ENCODE measurements at places on chromosomes 16 and 17.

DNA sequence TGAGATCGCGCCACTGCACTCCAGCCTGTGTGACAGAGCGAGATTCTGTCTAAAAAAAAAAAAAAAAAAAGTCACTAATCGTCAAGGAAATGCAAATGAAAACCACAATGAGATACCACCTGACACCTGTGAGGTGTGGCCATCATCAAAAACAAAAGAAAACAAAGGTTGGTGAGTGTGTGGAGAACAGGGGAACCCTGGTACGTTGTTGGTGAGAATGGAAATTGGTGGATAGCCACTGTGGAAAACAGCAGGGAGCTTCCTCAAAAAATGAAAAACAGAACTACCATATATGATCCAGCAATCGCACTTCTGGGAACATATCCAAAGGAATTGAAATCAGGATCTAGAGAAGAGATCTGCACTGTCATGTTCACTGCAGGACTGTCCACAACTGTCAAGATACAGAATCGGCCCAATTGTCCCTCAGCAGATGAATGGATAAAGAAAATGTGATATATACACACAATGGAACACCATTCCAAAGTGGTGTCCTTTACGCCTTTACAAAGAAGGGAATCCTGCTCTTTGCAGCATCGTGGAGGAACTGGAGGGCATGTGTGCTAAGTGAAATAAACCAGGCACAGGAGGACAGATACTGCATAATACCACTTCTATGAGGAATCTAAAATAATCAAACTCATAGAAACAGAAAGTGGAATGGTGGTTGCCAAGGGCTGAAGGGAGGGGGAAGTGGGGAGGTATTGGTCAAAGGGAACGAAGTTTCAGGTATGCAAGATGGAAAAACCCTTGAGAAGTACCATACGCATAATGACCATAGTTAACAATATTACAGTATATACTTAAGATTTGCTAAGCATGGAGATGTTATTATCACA is 63.5 kb upstream of the PLCG2 start:
- DNase-seq, result no peak

DNA sequence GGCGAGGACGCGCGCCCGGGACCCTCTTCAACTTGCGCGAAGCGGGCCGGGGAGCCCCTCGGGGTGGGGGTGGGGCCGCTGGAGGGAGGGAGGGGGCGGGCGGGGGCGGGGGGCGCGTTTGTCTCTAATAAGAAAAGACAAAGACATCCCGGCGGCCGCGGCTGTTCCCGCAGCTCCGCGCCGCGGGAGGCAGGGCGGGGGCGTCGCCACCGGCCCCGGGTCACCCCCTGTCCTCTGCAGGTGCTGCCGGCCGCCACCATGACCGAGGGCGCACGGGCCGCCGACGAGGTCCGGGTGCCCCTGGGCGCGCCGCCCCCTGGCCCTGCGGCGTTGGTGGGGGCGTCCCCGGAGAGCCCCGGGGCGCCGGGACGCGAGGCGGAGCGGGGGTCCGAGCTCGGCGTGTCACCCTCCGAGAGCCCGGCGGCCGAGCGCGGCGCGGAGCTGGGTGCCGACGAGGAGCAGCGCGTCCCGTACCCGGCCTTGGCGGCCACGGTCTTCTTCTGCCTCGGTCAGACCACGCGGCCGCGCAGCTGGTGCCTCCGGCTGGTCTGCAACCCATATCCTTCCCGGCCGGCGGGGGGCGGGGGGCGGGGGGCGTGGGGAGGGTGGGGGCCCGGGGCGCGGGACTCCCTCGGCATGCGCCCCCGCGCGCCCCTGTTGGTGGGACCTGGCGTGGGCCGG is 714 bp downstream of the CACNA1H start:
- no peak for DNase-seq

DNA sequence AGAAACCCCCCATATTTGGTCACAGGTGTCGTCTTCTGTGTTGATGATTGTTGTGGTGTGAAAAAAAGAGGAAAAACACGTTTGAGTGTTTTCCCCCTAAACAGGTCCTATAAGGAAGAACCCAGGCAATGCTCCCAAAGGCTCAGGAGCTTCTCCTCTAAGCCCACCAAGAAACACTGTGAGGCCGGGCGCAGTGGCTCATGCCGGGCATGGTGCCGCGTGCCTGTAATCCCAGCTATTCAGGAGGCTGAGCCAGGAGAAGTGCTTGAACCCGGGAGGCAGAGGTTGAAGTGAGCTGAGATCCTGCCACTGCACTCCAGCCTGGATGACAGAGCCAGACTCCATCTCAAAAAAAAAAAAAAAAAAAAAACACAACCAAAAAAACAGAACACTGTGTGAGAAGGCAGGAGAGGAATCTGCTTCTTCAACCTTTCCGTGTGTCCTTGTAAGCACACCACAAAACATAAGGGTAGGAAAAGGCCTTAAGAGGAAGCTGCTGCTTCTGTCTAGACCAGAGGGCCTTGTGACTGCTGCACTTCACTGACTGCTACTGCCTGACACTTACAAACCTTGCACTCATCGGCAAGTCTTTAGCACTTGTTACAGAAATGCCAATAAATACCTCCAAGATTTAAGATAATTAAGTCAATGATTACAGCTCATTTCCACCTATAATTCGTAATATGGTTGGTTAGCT is 9.3 kb downstream of the JPT1 start:
- no peak for DNase-seq

DNA sequence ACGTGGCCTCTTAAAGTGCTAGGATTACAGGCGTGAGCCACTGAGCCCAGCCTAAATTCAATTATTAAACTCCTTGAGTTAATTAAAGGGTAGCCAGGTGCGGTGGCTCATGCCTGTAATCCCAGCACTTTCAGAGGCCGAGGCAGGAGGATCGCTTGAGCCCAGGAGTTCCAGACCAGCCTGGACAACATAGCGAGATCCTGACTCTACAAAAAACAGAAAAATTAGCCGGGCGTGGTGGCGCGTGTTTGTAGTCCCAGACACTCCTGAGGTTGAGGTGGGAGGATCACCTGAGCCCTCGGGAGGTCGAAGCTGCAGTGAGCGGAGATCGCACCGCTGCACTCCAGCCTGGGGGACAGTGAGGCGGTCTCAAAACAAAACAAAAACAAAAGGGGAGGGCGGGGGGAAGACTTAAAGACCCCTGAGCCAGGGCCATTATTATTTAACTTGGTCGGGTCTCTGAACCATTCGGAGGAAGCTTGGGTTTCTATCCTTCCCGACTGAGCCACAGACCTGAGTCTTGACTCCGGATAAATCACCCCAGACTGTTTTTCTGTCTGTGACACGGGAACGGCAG is 19.5 kb downstream of the BCL7C start:
- DNase-seq, result no peak

DNA sequence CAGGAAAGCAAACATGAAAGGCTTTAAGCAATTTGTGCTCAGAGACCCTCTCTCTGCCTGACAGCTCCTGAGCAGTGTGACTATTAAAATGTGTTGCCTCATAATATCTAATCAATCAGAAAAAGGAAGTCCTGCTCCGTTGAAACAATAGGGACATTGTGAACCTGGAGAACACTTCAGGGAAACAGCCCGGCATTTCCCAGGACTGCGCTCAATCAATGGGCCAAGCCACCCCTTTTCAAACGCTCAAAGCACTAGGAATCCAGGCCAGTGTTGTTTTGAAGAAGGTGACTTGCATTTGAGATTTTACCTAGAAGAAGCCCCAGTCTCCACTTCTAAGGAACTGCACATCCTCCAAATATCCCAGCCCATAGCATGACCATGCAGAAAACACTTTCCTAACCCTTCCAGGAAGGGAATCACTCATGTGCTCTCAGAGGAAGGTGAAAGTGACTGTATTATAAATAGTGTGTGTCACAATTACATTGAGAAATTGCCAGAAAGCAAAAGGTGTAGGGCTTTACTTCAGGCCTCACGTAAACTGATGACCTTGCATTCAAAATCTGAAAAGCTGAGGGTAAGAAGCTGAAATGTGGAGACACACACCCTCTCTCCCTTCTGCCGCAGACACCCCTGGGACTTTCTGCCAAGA is 19.4 kb downstream of the CDRT4 start:
- no peak for DNase-seq

DNA sequence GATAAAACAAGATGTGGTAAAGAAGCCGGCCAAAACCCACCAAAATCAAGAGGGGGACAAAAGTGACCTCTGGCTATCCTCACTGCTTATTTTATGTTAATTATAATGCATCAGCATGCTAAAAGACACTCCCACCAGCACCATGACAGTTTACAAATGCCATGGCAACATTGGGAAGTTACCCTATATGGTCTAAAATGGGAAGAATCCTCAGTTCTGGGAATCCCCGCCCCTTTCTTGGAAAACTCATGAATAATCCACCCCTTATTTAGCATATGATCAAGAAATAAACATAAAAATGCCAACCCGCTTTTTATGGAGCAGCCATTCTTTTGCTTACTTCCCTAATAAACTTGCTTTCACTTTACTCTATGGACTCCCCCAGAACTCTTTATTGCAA is 25.6 kb downstream of the CMTR2 start:
- no peak for DNase-seq

DNA sequence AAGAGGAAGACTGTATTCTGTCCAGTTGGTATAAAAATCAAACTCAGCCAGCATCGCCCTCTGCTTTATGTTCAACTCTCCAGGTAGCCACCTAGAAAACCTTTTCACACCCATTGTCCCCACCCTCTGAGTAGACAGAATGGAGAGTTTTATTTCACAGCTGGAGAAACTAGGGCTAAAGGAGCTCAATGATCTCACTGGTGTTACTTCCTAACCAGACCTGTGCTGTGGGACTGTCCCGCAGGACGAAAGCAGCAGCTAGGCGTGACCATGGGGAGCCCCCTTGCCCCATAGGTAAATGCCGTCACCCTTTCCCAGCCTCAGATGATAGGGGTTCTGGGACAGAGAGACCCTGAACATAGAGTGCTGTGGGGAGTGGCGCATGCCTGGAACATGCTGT is 67.7 kb downstream of the CYLD start:
- DNase-seq, result no peak

- no peak for DNase-seq
Measured at GRCh38 chr16:21646721-21647561, 5.5 kb downstream of the IGSF6 start.

- DNase-seq, result peak; percentile 75
Measured at GRCh38 chr16:3364774-3365427, 9.2 kb downstream of the OR2C1 start.

DNA sequence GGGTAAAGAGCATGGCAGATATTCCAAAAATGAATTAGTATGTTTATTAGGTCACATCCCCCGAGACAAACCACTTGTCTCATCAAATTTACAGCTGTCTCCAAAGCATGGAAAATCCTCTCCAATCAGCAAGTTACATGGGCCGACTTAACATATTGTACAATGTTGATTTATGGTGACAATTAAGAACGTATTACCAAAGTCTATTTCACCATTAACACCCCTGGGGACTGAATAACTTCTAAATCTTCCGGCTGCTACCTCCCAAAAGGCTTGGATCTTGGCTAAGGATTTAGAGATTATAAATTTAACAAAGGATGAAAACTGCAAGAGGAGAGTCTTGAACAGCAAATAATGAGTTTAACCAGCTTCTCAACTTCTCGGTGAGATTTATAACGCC is 311.9 kb downstream of the NPIPA8 start:
- no peak for DNase-seq

- DNase-seq, result no peak
Measured at GRCh38 chr17:10099051-10099571, 99.3 kb downstream of the GAS7 start.

GRCh38 chr16:67526149-67526791 is 2.4 kb upstream of the RIPOR1 start:
- no peak for DNase-seq

DNA sequence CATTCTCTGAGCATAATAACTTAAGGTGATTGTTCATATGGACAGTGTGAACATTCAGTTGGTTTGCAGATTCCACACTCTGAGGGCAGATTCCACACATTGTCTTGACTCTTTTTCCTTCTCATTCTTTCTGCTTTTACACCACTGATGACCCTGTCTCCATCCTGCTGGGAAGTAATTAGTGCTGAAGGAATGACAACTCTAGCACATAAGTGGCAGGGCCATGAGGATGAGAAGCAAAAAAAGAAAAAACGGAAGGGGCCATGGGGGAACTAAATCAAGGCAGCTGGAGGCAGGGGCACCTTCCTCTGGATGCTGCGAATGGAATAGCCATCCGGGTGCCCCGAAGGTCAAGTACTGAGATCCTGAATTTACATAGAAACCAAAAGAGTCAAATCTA is 944.0 kb downstream of the KCNJ2 start:
- no peak for DNase-seq
